ENCODE measurements at places on chromosomes 5 and 9. TPM values are rescaled to one million over a fixed set of nuclear protein-coding genes. Genes with fewer than 3 reads are reported as not detected.

GRCh38 chr5:139358064-139358463 is 16.4 kb downstream of the PAIP2 start:
- H3K27me3 ChIP-seq, result no peaks in the 10 kb centered on the region
- peaks cover 16% of the 10 kb centered on the region for H3K4me1 ChIP-seq
- peaks cover 5% of the 10 kb centered on the region for H3K36me3 ChIP-seq
- no peak overlapping the region for H3K27ac ChIP-seq
- H3K4me3 ChIP-seq, result no peak overlapping the region

DNA sequence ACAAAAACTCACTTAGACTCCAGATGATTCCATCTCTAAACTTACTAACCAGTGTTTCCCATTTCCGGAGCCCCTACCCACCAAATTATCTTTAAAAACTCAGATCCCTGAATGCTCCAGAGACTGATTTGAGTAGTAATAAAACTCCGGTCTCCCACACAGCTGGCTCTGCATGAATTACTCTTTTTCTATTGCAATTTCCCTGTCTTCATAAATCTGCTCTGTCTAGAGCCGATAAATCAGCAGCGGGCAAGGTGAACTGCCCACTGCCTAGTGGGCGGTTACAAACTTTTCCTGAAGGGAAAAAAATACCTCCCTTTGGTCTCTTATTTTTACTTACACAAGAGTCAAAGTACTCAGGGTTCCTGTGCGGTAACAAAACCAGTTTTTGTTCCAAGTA is 624.4 kb upstream of the RORB start:
- no peak overlapping the region for H3K4me3 ChIP-seq
- H3K36me3 ChIP-seq, result no peaks in the 10 kb centered on the region
- H3K27me3 ChIP-seq, result peaks cover 2% of the 10 kb centered on the region
- no peaks in the 10 kb centered on the region for H3K4me1 ChIP-seq
- no peak for DNase-seq
- H3K27ac ChIP-seq, result no peak overlapping the region

Gene CCL19
- total RNA-seq, result not detected

Gene ASS1
- total RNA-seq, result 202 TPM

Gene NMUR2
- total RNA-seq, result not detected
